ENCODE measurements at places on chromosomes 12 and 14.

- DNase-seq = peak; percentile 15
Measured at GRCh38 chr14:24258548-24259265, 4.3 kb downstream of the TGM1 start.

- DNase-seq = no peak
Measured at GRCh38 chr14:40119321-40119720, 687.1 kb upstream of the FBXO33 start.

GRCh38 chr12:48961331-48961730, 4.0 kb upstream of the ARF3 start:
- no peak for DNase-seq

DNA sequence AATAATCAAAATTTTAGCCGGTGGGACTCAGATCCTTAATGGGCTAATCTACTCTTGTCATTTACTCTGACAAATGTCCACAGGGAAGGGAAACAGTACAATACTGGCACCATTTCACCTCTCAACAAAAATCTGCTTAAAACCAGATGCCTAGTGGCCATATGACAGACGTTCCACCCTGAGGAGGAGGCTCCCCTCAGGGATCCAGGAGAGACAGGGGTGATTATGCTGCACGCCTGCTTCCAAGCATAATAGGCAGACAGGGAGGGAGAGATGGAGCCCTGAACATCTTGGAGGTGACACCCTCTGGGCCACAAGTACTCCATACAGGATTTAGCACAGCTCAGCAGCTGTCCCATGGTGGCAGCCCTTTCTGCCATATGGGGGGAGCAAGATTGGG, 24.8 kb upstream of the AKAP6 start:
- DNase-seq = no peak

- DNase-seq = no peak
Measured at GRCh38 chr12:120928864-120929652, 24.9 kb upstream of the SPPL3 start.

GRCh38 chr12:96239711-96240635, 45.8 kb downstream of the ELK3 start:
- DNase-seq = peak; percentile 71

DNA sequence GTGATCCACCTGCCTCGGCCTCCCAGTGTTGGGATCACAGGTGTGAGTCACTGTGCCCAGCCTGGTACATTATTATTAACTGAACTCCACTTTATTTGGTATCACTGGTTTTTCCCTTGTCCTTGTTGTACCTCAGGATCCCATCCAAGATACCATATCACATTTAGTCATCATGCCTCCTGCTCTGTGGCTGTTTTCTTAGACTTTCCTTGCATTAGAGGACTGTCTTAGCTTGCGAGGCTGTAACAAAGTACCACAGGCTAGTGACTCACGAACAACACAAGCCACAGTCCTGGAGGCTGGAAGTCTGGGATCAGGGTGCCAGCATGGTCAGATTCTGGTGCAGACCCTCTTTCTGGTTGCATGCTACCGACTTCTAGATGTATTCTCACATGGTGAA, 12.2 kb downstream of the KLC1 start:
- DNase-seq = no peak

DNA sequence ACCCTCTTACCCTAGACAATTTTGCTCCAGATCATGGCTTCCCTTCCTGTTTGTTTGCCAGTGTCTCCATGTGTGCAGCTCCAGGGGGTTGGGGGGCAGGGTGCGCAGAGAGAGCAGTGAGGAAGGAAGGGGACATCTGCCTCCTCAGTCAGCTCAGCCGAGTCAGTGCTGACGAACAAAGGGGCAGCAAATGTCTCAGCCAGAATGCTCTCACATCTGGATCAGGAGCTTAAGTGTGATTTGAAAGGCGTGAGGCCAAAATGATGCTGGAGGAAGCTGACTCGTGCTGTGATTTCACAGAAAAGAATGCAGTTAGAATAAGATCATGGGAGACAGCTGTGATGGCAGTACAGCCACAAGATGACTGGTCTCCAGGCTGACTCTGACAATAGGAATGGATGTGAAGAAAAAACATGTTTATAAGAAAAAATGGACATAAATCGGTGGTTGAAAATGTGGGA, 27.1 kb upstream of the CDK17 start:
- DNase-seq = peak; percentile 75

- DNase-seq = no peak
Measured at GRCh38 chr12:111203446-111203845, 165.4 kb downstream of the PHETA1 start.

DNA sequence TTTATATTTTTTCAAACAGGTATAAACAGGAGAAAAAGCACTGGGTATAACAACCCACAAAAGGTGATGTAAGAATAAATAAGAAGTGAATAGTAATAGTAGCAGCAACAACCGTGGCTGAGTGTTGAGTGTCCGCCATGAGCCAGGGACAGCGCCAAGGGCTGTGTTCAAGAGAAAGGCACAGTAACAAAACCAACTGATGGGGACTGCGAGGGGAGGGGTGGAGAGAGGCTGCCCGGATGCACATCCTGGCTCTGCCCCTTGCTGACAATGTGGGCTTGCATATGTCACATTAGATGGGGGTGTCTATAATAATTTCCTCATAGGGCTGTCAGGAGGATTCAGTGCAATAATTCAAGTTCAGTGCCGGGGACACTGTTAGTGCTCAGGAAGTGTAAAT, 912.4 kb downstream of the VRK1 start:
- no peak for DNase-seq

- no peak for DNase-seq
Measured at GRCh38 chr12:29883941-29884554, 100.3 kb upstream of the TMTC1 start.

GRCh38 chr12:62673028-62673815, 206.6 kb downstream of the MON2 start:
- DNase-seq = no peak

GRCh38 chr14:31059152-31059924, 33.2 kb upstream of the STRN3 start:
- peak; percentile 62 for DNase-seq

GRCh38 chr12:53481939-53482586, 17.2 kb downstream of the MAP3K12 start:
- no peak for DNase-seq

DNA sequence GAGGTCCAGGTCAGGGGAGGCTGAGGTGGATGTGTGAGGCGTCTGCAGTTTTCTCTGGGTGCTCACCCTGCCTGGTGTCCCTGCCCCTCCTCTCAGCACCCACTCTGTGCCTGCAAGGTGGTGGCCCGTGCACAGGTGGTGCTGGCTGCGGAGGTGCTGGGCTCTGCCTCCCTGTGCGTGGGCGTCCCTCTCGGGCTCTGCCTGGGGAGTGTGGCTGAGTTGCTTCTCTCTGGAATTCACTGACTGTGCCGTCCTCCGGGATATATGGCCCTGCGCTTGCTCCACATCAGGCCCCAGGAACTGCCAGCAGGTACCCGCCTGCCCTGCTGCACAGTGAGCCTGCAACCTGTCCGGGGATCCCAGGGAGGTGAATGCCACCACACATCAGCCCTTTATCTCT, 379.1 kb downstream of the TMEM121 start:
- DNase-seq = no peak

- no peak for DNase-seq
Measured at GRCh38 chr12:105910030-105910429, 228.7 kb downstream of the NUAK1 start.

DNA sequence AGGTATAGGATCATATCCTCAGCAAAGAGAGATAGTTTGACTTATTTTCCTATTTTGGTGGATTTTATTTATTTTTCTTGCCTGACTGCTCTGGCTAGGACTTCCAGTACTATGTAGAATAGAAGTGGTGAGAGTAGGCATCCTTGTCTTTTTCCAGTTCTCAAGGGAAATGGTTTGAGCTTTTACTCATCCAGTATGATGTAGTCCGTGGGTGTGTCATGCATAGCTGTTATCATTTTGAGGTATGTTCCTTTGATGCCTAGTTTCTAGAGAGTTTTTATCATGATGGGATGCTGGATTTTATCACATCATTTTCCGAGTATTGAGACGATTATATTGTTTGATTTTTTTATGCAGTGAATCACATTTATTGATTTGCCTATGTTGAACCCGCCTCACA, 97.2 kb downstream of the MGAT4C start:
- DNase-seq = no peak

GRCh38 chr14:101460986-101461750, 100.1 kb upstream of the DIO3 start:
- no peak for DNase-seq

DNA sequence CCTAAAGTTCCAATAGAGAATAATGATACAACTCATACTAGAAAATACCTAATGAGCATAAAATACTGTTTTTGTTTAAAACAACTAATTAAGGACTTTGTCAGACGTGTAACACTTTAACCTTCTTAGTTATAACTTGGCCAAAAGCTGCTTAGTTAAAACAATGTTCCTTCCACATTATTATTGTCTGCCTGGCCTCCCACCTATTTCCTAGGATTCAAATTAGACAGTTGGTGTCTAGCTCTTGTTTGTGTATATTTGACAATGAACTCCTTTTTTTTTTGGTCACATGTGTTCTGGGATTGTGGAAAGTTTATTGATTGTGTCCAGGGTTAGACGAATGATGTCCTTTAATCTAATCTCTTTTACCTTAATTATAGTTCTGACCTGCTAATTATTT, 67.6 kb upstream of the PSMA6 start:
- DNase-seq = no peak

GRCh38 chr12:78674311-78675090, 190.1 kb upstream of the SYT1 start:
- DNase-seq = no peak

- no peak for DNase-seq
Measured at GRCh38 chr14:105943973-105944602, 417.7 kb downstream of the TMEM121 start.

DNA sequence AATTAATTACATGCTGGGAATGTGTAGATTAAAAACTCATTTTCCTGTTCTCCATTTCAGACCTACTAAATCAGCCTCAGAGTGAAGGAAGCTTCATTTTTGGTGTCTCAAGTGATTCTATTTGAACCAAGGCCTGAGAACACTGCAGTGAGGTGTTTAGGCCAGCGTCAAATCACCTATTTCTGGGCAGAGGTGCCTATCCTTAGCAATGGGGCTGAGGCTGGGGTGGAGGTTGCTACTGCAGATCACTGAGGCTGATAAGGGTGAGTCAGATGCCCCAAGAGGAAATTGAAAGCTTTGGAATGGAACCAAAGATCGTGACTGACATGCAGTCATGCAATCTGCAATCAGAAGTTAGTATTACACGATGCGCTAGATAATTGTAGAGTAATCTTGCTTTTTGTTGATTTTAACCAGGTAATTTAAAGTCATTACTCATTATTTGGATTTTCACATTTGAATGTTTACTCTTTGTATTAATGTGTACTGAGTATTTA, 4.4 kb downstream of the TXNRD1 start:
- no peak for DNase-seq

- peak; percentile 98 for DNase-seq
Measured at GRCh38 chr12:121796855-121797751, 3.6 kb upstream of the RHOF start.

DNA sequence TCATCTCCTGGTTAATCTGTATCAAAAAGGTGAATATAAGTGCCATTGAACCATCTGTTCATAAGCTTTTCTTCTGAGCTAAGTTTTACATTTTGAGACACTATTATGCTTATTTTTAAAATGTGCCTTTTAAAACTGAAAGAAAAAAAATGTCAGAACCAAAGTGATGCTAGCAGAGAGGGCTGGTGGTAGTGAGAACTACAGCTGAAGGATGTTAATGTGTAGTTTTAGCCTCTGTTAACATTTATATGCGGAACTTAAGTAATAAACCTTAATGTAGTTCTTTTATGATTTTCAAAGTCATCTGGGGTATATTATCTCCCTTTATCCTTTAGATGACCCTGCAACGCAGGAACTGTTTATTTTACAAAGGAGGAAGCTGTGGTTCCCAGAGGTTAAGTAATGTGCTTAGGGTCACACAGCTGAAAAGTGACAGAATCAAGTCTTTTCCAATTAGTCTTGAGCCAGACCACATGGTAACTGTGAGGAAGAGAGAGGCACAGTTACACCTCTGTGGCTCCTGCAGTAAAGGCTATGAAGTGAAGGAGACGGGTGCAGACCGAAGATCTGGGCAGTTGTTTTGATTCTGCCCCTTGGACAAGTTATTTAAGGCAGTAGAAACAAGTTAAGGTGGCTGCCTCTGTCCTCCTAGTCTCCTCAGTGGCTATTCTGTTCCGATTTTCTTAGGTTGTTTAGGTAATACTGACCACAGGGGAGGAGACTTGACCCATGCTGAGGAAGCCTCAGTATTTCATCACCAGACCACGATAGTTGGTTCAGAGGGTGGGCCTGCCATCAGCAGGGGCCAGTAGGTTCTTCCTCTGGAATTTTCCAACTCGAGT, 23.9 kb downstream of the GNG2 start:
- no peak for DNase-seq

DNA sequence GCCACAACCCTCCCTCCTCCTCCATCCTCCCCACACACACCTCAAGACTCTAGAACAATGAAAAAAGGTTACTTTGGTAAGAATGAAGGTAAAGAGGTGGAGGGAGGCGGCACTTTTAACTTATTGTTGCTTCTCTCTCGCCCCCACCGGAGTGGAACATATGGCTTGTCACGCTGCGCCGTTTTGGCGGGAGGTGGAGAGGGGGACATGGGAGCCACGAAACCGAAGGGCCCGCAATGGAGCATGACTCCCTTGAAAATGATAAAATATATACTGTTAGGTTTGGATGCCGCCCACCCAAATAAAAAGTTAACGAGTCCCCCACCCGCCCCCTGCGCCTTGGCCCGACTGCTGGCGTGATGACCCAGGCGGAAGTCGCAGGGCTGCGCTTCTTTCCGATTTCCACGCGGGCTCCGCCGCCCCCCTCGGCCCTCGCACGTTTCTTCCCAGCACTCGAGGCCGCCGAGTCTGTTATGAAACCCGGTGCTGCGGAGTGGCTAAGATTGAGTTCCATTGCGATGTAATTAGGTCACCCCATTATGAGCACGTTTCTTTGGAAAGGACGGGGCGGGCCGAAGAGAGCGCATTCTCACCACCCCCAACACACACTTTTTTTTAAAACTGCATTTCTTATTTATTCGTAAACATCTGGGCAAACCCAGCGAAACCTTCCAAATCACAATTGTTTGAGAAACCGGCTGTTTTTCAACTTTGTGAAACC, 1.4 kb upstream of the ZFP36L1 start:
- peak; percentile 91 for DNase-seq

DNA sequence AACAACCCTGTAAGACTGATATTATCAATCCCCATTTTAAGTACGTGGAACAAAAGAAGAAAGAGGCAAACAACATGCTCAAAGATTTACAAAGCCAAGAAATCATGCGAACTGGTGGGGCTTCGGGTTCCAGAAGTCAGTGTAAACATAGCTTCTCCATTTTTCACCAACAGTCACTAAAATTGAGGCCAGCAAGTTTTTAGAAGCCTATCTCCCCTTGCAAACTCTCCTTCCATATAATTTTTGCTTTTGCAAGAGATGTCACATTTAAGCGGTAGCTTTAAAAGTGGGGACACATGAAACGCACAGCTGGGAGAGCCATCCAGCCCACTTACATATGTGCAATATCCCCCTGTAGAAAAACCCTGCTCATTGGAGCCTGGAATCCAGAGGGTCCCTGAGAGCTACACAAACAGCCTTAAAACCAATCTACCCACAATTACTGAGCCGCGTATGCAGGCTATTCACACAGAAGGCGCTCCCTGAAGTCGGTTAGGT, 797 bp downstream of the SLC11A2 start:
- no peak for DNase-seq

- no peak for DNase-seq
Measured at GRCh38 chr12:112327209-112327938, 54.9 kb downstream of the HECTD4 start.
